MCF 10A (cell line): ENCODE measurements at places on chromosomes 6 and 20.

- DNase-seq: peak; percentile 30
Measured at GRCh38 chr6:20455251-20455940, 53.7 kb downstream of the E2F3 start.

- DNase-seq: no peak
Measured at GRCh38 chr6:109901976-109902375, 76.1 kb upstream of the GPR6 start.

DNA sequence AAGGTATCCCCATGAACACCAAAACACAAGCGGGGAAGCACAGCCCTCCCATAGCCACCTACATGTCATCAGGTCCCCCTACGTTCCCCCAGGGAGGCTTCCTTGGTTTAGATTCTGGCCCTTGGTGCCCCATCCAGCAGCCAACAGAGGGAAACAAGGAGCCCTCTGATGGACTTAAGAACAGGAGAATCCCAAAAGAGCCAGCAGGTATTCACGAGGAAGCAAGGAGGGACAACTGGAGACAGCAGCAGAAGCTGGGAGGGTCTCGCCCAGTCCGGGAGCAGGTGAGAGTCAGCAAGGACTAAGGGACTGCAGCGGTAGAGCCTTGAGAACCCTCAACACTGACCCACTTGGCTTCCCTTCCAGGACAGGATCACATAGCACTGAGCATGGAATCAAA lies 58.4 kb upstream of the TOP1 start:
- DNase-seq: no peak

DNA sequence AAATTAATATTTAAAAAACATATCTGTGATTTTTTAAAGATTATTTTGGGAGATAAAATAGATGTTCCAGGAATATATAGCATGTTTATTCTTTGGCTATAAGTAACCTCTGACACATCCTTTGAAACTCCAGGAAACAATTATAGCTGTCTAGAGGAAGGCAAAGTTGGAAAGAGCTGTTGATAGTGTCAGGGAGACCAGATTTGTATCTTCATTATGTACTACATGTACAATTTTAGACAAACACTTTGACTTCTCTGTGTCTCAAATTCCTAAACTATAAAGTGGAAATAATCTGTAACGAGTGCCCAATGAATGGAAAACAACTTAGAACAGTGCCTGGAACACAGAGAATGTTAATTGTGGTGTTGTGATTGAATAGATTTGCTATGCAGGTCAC lies 25.6 kb upstream of the ADGRG6 start:
- no peak for DNase-seq

GRCh38 chr20:20233041-20233514 lies 134.8 kb upstream of the INSM1 start:
- DNase-seq: no peak

- peak; percentile 39 for DNase-seq
Measured at GRCh38 chr6:25137480-25137879, 141.7 kb upstream of the CARMIL1 start.

DNA sequence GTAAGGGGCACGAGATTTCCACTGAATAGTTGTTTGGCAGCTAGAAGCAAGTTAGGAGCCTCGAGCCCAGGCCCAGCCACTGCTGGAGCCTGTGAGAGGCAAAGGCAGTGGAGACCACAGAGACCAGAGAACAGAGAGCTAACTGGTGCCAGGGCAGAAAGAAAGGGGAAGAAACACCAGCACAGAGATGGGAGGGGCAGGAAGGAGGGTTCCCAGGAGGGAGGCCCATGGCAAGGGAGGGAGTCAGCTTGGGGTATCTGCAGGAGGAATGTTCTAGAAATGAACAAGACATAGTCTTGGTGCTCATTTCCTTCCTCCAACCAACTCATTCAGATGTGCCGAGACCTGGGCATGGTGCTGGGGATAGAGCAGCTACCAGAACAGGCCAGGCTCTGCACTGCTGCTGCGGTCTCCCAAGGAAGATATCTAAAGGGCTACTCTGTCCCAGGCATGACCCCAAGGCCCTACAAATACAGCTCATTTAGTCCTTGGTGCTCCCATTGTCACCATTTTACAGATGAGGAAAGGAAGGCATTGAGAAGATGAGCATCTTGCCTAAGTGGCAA lies 10.7 kb downstream of the ANGPT4 start:
- DNase-seq: no peak

DNA sequence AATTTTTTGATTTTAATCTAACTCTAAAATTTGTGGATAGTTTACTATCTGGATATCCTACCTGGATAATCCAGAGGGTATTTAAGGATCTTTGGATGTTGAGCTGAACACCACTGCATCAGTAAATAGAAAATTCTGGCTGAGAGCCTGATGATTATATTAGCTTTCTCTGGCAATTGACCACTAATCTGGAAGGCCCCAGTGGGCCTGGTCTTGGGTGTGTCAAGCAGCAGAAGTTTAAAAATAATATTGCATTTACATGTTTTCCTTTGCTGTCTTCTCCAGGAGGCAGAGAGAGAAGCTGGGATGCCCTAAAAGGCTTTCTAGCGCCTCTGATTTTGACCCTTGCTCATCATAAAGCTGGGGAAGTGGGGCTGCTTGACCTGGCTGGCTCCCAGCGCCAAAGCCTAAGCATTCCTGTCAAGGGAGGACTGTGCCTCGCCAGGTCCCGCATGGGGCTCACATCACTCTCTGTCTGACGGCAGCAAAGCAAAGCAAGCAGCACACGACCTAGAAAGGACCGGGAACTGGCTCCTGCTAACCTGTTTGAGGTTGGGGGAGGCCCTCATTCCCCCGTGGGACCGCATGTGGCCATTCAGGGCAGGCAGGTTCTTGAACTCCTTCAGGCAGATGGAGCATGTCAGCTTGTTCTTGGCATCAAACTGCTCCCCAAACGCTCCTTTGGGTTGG lies 46.6 kb upstream of the MRPS10 start:
- no peak for DNase-seq

- DNase-seq: no peak
Measured at GRCh38 chr20:44450281-44450889, 25.3 kb upstream of the TTPAL start.

- no peak for DNase-seq
Measured at GRCh38 chr6:144297511-144298100, 12.5 kb downstream of the UTRN start.

GRCh38 chr6:167116109-167116837 lies 6.6 kb upstream of the CCR6 start:
- DNase-seq: peak; percentile 10

DNA sequence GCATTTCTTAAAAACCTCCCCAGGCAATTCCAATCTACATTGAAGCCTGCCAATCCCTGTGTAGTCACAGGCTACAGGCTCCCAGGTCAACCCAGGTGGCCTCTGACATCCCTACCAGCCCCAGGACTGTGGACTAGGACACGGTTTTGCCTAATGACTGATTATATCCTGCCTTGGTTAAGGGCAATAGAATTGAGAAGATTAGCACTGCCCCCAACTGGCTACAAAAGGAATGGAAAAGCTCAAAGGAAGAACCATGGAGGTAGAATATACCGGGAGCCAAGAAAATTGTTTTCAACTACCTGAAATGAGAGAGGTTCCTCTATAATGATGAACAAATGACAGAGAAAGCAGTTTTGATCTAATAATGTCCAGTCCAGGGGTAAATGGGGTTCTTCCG lies 421.1 kb upstream of the AGPAT4 start:
- peak; percentile 45 for DNase-seq

DNA sequence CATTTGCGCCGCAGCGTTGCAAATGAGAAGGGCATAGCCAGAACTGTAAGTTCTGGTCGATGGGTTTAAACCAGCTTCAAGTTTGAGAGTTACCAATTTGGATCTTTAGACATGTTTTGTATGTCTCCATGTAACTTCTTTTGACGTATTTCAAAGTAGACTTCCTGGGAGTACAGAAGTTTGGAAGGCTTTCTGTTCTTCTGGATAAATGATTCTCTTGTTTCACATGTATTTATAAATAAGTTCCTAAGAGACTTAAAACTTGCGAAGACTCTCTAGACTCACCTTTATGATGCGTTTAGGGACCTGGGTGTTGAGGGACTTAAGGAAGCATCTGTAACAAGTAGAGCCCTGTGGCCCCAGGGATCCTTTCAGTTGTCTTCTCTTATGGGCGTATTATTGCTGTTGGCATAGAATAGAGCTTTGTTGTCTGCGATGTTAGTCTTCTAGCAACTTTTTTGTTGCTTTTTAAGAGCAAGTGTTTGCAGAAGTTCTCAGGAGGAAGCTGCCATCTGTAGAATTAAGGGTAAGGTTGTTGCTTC lies 1.3 kb downstream of the CDYL start:
- DNase-seq: no peak

- DNase-seq: no peak
Measured at GRCh38 chr6:111177131-111177530, 89.8 kb downstream of the SLC16A10 start.

- peak; percentile 48 for DNase-seq
Measured at GRCh38 chr20:47985092-47985850, 200.0 kb upstream of the SULF2 start.

DNA sequence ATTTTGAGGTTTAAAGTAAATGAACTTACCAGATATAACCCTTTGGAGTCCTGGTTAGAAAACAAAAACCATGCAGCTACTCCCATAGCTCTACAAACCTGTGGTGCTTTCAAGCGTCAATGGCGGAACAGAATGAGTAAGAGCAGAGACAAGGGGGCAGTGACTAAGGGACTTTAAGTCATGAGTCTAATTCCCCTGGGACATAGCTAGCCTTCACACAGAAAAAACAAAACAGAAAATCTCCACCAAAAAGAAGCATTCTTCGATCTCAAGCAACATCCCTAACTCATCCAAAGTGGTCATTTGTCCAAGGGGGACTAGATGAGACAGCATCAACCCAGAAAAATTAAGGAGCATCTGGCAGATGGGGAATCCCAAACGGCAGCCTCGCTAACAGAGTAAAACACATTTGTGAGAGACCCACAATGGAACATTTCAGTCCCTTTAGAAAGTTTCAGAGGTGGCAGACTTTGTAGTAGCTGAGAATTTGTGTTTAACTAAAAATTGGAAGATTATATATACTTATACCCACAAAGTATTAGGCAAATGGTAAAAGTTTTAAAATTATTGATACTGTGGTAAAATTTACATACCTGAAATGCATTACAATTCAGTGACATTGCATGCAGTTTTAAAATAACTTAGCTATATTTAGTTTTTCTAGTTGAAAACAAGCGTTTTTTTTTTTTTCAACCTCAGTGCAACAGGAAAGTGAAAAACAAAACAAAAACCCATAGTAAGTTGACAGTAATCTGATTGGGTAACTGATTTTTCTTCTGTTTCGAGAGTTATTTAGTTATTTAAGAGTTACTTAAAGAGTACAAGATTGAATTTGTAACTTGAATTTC lies 67.5 kb downstream of the KCNQ5 start:
- no peak for DNase-seq

DNA sequence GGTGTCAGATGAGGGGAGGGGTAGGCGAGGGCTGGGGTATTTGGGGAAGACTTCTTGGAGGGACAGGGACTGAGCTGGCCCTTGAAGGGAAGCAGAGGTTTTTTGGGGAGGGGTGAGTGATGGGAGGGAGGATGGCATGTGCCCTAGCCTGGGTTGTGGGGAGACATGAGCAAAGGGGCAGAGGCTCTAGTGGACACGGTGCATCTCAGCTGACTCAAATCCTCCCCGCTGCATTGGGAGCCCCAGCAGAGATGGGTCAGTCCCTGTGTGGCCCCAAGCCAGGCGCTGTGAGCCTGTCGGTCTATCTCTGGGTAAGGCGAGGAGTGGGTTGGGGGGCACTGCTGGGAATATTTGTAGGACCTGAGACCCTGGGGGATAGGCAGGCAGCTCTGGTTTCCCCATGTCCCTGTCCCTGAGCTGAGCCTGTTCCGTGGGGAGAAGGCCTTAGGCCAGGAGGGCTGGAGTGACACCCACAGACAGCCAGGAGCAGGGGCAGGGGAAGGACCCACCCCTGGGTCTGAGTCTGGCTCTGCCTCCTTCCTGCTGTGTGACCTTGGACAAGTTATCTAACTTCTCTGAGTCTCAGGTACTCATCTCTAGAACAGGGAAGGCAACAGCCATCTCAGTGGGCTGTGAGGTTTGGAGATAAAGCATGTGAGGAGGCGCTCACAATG lies 36.0 kb downstream of the SPDEF start:
- DNase-seq: no peak

GRCh38 chr6:22152841-22153240 lies 144.0 kb downstream of the PRL start:
- DNase-seq: no peak

GRCh38 chr6:12345694-12346058 lies 55.5 kb downstream of the EDN1 start:
- no peak for DNase-seq

GRCh38 chr20:57442888-57443239 lies 51.7 kb downstream of the RBM38 start:
- DNase-seq: no peak

DNA sequence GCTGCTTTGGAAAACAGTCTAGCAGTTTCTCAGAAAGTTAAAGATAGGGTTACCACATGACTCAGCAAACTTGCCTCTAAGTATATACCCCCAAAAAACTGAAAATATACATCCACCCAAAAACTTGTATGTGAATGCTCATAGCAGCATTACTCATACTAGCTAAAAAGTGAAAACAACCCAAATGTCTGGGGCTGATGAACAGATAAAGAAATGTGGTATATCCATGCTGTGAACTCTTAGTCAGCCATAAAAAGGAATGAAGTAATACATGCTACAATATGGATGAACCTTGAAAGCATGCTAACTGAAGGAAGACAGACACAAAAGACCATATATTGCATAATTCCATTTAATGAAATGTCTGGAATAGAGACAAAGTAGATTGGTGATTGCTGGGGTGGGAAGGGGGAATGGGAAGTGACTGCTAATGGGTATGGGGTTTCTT lies 79.9 kb upstream of the GLP1R start:
- no peak for DNase-seq

DNA sequence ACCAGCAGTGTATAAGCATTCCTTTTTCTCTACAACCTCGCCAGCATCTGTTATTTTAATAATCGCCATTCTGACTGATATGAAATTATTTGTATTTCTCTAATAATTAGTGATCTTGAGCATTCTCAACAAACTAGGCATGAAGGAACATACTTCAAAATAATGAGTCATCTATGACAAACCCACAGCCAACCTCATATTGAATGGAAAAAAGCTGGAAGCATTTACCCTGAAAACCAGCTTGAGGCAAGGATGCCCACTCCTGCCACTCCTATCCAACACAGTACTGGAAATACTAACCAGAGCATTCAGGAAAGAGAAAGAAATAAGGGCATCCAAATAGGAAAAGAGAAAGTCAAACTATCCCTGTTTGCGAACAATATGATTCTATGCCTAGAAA lies 390.6 kb upstream of the ID4 start:
- no peak for DNase-seq
